Activated CD4-positive, alpha-beta T cell treated with anti-CD3 and anti-CD28 coated beads, Interleukin-2, amount 50 U/mL, for 1 hour (primary cell): ENCODE measurements at places on chromosomes 5 and 9.

- no peak for DNase-seq
Measured at GRCh38 chr5:156764176-156764971, 85.7 kb upstream of the PPP1R2B start.

DNA sequence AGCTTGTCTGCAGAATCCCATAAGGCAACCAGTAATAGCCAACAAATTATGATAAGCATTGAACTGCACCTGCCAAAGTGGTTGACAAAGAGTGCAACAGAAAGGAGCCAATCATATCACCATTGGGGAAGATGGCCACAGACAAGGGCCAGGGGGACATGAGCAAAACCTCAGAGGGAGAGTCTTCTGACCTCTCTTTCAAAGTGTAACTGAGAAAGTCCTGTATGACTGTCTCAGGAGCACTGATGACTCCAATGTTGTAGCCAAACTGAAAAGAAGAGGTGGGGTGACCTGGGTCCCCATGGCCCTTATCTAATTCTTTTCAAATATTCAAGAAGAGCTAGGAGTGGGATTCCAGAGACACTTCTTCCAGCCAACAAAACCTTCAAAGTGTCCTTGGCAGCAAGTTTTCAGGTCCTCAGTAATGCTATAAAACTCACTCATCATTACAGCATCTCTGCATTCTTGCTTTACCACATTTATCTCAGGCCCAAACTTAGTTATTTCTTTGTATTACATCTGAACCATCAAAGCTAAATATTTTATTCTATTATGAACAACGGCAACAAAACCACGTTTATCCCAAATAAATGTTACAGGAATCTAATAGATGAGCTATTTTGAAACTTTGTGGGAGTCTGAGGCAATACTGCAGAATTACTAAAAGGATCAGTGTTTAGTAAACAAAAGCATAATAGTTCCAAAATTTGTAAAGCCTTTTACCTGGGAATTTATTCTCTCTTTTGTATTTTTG, 24.4 kb downstream of the FBLL1 start:
- no peak for DNase-seq

DNA sequence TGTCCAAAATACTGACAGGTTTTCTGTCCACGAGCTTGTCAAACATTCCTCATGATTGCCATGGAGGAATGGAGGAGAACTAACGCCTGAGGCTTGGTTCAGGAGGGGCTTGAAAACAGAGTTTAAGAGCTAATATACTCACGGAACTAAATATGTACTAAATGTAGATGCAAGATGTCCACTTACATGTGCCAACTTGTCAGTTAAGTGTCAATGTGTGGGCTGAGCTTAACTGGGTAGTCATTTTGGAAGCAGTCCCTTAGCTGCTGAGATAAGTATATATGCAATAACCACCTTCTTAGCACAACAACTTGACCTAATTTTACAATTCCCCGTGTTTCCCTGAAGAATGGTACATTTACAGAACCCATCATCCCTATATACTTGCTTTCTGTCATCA, 176.0 kb downstream of the PTPRD start:
- DNase-seq, result no peak

DNA sequence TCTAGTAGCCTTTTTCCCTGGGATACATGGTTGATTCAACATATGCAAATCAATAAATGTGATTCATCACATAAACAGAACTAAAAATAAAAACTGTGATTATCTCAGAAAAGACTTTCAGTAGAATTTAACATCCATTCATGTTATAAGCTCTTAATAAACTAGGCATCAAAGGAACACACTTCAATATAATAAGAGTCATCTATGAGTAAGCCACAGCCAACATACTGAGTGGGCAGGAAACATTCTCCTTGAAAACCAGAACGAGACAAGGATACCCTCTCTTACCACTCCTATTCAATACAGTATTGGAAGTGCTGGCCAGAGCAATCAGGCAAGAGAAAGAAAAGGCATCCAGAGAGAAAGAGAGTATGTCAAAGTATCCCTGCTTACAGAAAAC, 239.9 kb downstream of the ATPSCKMT start:
- DNase-seq, result no peak

- DNase-seq, result no peak
Measured at GRCh38 chr5:33046091-33046490, 335.0 kb downstream of the NPR3 start.

- no peak for DNase-seq
Measured at GRCh38 chr5:122736086-122736845, 38.6 kb upstream of the SNX2 start.

GRCh38 chr9:4592886-4593285, 69.2 kb upstream of the PLPP6 start:
- no peak for DNase-seq

- no peak for DNase-seq
Measured at GRCh38 chr9:20538956-20539355, 83.3 kb downstream of the MLLT3 start.

DNA sequence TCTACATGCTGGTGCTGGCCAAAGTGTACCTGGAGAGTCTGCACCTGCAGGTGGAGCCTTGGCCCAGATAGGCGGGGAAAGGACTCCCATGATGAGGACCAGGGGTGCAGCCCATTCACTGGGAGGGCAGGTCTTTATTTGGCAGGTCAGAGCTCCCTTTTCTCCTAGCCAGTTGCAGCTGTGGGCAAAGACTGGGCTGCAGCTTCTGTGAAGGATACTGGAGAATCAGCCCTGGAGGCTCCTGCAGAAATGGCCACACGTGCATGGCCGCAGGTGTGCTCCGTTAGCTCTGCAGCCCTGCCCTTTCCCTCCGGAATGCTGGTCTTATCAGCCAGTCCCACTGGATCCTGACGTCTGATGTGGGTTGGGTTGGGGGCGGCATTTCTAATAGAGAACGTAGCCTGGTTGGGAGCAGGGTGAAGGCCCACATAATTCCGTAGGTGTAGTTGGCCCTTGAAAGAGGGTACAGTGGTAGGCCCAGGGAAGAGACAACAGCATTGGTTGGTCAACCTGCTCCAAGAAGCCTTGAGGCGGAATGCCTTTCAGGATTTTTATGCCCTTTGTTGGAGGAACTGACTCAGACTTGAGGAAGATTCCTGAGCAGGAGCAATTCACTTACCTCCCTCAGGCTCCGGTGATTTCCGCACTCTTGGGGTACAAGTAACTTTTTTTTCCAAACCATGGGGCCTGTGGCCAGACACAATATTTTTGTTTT, 22.0 kb upstream of the TIFAB start:
- no peak for DNase-seq

- peak; percentile 17 for DNase-seq
Measured at GRCh38 chr9:129208207-129209032, 30.4 kb upstream of the IER5L start.

DNA sequence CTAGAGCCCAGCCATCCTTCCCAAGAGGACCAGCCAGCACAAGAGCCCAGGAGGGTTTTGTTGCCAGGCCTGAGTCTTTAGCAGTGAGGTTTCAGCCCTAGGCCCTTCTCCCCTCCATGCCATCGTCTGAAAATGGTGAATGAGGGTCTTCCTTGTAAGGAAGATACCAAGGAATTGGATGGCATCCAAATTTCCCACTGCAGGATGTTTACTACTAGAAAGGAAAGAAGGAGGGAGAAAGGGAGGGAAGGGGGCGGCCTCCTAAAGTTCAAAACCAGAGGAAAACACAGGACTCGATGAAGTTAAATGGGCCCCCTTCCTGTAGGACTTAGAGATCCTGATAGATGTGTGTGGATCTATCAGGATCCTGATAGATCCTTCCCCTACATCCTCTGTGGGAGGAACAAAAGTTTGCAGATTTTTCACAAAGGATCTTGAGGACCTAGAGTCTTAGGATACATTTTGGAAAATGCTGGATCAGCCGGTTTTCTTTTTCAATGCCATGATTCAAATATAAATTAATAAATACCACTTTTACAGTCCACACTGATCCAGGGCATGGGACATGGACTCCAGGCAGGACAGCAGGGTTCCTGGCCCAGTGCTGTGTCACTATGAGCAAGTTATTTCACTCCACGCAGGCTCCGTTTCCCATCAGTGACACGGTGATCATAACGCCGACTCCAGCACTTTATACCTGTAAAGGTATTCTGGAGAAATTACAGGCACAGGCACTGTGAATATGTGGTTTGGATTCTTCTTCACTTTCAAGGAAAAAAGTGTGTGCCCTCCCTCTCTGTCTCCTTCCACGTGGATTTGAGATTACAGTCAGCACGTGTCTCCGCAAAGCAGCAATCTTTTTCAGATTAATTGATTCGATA, 40.9 kb downstream of the C5orf15 start:
- DNase-seq, result no peak

GRCh38 chr5:174999581-174999980, 275.2 kb downstream of the MSX2 start:
- DNase-seq, result no peak

- DNase-seq, result no peak
Measured at GRCh38 chr5:142697356-142698255, 11.7 kb upstream of the FGF1 start.

- DNase-seq, result no peak
Measured at GRCh38 chr5:133696006-133696584, 83.8 kb upstream of the FSTL4 start.

DNA sequence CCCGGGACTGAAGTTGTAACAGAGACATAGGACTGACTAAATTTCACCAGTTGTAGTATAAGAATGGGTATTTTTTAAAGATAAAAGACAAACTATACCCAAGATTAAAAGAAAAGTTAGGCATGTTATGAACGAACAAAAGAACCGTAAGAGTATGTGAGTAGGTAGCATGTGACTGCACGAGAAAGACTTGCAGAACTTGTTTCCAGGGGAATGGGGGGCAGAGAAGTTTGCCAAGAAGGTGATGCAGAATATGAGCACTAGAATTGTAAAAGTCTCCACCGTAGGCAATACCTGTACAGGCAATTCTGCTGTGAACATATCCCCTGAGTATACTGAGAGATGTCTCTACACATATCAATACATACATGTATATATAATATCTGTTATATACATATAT, 614.7 kb downstream of the PRELID2 start:
- DNase-seq, result no peak

DNA sequence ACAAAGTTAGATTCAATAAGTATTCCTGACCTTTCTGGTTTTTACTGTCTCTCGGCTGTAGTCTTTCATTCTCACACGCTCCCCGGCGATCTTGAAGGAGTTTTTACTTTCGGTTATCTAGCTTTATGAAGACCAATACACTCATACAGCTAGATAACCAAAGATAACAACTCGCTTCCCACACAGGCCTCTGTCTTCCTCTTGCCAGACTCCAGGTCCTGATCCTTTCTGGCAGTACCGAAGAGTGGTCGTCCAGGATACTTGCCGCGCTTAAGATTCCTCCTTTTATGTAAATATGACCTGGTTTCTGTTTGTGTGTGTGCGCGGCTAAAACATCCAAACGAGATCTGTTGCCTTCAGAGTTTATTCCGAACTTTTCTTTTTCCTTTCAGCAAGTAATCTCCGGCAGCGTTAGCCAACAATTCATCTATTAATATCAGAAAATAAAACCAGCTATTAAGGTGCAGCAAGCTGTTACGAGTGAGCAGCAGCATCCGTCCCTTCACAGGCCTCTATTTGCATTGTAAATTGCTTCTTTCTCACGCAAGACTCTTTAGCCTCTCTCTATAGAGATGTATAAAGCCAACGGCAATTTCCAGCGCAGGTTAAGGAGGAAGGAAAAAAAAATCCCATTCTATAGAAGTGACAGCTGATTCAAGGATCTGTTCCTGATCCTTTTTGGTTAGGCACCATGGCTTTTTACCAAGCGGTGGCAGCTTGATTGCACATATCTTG, 216.1 kb downstream of the MEF2C start:
- DNase-seq, result no peak

DNA sequence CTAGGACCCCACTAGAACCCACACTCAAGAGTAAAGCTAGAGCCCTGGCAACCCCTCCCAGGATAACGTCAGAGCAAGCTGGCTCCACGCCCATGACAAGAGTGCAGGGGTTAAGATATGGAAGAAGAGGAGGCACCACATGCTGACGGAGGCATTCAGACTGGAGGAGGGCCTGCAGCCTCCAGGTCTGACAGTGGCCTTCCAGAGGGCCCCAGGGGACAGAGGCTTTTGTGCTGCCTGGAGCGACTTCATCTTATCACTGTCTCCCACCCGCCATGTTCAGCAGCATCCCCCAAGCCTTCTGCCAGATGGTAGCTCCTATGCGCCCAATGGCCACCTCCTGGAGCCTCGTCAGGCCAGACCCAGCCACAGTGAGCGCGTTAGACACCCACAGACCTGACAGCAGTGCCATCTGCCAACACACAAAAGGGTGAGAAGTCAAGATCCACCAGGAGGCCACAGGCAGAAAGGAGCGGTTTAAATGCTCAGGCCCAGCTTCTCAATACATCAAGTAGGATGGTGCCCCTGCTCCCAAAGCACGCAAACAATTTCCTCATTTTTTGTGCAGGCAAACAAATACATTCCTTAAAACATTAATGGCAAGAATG, 65.8 kb downstream of the C5orf15 start:
- DNase-seq, result no peak

DNA sequence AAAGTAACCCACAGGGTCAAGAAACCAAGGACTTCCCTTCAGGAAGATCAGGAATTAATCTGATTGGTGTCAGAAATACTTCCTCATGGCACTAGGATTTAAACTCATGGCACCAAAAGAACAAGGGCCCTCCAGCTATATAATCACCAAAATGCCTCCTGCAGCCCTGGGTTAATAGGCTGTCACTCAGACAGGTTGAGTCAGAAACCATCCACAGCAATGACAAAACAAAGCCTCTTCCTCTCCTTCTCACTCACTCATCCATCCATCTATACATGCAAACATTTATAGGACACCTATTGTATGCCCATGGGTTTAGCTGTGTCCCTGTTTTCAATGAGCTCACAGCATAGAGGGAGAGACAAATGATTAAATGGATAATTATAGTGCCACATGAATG, 62.5 kb upstream of the SPOCK1 start:
- DNase-seq, result no peak

- DNase-seq, result no peak
Measured at GRCh38 chr5:115684513-115685037, 58.7 kb upstream of the TMED7 start.

DNA sequence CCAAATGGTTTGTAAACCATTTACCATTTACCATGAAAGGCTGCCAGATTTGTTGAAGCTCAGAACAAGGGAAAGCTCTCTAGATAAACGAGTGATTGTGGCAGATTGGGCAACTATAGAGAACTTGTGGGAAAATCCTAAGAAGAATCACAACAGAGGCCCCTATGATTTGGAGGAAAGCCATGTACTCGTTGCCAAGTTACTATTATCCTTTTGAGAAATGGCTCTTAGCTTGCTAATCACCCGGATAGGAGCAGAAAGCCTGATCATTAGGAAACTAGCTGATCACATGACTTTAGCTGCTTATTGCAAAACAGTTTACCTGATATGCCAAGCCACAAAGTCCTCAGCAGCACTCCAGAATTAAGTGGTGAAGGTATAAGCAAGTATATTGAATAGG, 23.5 kb upstream of the ATG10 start:
- DNase-seq, result no peak
